Activated naive CD8-positive, alpha-beta T cell treated with anti-CD3 and anti-CD28 coated beads, Interleukin-2, amount 50 U/mL, for 24 hours (primary cell): ENCODE measurements at places on chromosomes 3 and 15.

- H3K36me3 ChIP-seq: peaks cover 2% of the 10 kb centered on the region
- H3K27me3 ChIP-seq: no peaks in the 10 kb centered on the region
- peak overlapping the region; percentile 19 for H3K27ac ChIP-seq
- peaks cover 29% of the 10 kb centered on the region for H3K4me1 ChIP-seq
- no peak for DNase-seq
These were observed 42.6 kb downstream of the MGLL start for GRCh38 chr3:127779747-127780146.

DNA sequence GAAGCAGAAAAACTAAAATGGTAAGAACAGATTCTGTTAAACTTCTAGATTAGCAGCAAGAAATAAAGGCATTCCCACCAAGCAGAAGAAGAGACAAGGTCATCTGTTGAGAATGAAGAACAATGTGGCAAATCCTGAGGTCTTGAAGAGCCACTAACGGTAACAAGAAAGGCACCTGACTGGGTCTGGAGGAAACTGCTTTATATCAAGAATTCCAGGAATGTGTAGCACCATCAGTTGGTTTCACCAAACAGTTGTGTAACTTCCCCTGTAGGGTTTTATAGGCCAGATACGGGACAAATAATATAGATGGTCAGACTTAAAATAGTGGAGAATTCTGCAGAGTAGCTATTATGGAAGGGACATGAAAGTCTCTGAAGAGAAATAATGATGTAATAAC lies 57.3 kb downstream of the ACAP2 start:
- peaks cover 11% of the 10 kb centered on the region for H3K36me3 ChIP-seq
- no peaks in the 10 kb centered on the region for H3K27me3 ChIP-seq
- DNase-seq: no peak
- H3K4me3 ChIP-seq: no peak overlapping the region
- peaks cover 20% of the 10 kb centered on the region for H3K4me1 ChIP-seq

DNA sequence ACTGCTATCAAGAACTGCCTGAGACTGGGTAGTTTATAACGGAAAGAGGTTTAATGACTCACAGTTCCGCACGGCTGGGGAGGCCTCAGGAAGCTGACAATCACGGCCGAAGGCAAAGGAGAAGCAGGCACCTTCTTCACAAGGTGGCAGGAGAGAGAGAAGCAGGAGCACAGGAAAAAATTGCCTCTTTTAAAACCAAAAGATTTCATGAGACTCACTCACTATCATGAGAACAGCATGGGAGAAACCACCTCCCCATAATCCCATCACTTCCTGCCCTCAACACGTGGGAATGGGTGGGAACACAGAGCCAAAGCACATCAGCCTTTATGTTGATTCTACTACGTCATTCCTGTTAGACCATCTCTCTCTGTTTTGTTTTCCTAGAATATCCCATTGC lies 650.9 kb upstream of the SEMA6D start:
- H3K27ac ChIP-seq: no peak overlapping the region
- H3K4me3 ChIP-seq: no peak overlapping the region
- H3K4me1 ChIP-seq: no peaks in the 10 kb centered on the region
- H3K36me3 ChIP-seq: no peaks in the 10 kb centered on the region
- DNase-seq: no peak

GRCh38 chr15:80958818-80959495 lies 30.7 kb downstream of the MESD start:
- no peaks in the 10 kb centered on the region for H3K27me3 ChIP-seq
- no peak for DNase-seq
- peaks cover 44% of the 10 kb centered on the region for H3K4me1 ChIP-seq
- peaks cover 49% of the 10 kb centered on the region for H3K36me3 ChIP-seq

DNA sequence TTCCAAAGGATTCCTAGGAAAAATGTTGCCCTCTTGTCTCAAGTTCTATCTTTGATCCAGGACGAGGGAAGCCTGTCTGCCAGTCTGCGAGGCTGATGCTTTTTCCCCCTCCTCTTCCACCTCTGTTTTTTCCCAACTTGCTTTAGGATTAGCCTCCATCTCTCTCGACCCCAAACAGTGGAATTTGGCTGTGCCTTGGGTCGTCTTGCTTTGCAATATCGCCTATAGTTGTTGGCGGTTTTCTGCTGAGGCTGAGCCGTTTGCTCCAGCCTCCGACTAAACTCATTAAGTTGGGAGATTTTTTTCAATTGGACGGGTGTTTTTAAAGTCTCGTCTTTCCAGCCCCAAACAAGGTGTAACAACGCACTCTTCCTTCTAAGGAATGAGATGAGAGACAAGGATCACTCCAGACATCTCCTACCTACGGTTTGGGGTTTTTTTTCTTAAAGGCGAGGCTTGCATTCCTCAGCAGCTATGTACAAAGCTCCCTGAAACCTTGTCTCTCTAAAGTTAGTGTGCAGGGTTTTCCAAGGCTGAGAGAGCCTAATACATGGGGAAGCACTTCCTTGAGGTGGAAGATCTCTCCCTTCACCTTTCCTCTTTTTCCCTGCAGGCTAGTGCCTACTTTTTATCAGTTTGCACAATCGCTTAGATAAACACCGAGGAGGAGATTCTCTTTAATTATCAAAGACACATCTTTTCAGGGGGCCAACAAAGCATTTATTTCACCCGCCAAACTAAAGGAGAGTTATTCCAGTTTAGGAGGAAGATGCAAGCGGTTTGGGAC lies 4.8 kb upstream of the NR2F2 start:
- no peak for DNase-seq
- peaks cover 11% of the 10 kb centered on the region for H3K4me1 ChIP-seq
- H3K27ac ChIP-seq: no peak overlapping the region
- peaks cover 86% of the 10 kb centered on the region for H3K27me3 ChIP-seq
- H3K36me3 ChIP-seq: peaks cover 2% of the 10 kb centered on the region

DNA sequence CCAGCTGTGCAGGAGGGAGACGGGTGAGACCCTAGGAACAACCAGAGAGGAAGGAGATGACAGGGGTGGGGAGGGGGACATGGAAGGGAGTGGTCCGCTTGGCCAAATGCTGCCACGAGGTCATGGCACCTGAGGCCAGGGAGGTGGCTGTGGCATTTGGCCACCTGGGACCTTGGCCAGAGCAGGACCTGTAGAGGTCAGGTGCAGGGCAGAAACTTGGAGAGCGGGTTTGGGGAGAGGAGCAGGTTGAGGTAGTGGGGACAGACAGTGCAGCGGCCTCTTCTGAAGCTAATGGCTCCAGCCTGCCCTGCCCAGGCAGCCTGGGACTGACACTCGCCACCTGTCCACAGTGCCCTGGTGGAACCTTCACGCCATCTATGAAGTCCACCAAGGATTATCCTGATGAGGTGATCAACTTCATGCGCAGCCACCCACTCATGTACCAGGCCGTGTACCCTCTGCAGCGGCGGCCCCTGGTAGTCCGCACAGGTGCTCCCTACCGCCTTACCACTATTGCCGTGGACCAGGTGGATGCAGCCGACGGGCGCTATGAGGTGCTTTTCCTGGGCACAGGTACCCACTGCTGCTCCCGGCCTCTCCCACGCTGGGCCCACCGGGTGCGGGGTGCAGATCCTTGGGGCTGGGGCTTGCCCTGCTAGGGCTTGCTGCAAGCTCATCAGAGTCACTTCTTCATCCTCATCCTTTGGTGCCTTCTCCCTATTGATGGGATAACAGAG lies 7.0 kb upstream of the GNAT1 start:
- H3K27ac ChIP-seq: no peak overlapping the region
- H3K36me3 ChIP-seq: no peaks in the 10 kb centered on the region
- H3K27me3 ChIP-seq: no peaks in the 10 kb centered on the region
- no peaks in the 10 kb centered on the region for H3K4me1 ChIP-seq
- H3K4me3 ChIP-seq: no peak overlapping the region

GRCh38 chr3:57158813-57159738 lies 6.1 kb downstream of the IL17RD start:
- no peaks in the 10 kb centered on the region for H3K36me3 ChIP-seq
- H3K27ac ChIP-seq: no peak overlapping the region
- no peak overlapping the region for H3K4me3 ChIP-seq
- H3K27me3 ChIP-seq: peaks cover 48% of the 10 kb centered on the region
- peaks cover 8% of the 10 kb centered on the region for H3K4me1 ChIP-seq

GRCh38 chr3:58371754-58372153 lies 39.1 kb downstream of the PXK start:
- H3K27ac ChIP-seq: no peak overlapping the region
- no peak overlapping the region for H3K4me3 ChIP-seq
- H3K36me3 ChIP-seq: peaks cover 13% of the 10 kb centered on the region
- H3K4me1 ChIP-seq: peaks cover 7% of the 10 kb centered on the region
- H3K27me3 ChIP-seq: no peaks in the 10 kb centered on the region

- no peak overlapping the region for H3K4me3 ChIP-seq
- H3K27ac ChIP-seq: no peak overlapping the region
- H3K4me1 ChIP-seq: no peaks in the 10 kb centered on the region
- no peak for DNase-seq
- H3K27me3 ChIP-seq: peaks cover 12% of the 10 kb centered on the region
- peaks cover 6% of the 10 kb centered on the region for H3K36me3 ChIP-seq
These were observed 12.0 kb upstream of the NRG4 start for GRCh38 chr15:76024021-76024768.

DNA sequence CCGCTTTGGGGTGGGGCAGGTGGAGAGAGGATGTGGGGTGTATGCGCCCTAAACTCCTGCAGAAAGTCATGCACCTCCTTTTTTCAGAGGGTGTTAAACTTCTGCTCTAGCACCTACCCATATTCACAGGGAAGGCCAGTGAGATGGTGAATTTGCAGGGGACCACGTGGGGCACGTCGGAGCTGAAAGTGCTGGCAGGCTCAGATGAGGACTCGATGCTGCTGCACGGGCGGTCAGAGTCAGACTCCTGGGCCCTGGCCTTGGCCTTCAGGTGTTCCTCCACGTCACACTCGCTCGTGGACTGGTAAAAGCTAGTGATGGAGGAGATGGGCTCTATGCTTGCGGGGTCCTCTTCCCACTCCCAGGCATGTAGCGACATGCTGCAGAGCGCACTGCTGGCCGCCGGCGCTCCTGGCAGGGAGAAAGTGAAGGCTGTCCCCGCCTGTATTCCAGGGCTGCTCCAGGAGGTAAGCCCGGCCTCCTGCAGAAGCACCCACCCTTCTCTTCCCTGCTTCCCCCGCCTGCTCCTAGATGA lies 883 bp downstream of the CFAP92 start:
- H3K4me3 ChIP-seq: no peak overlapping the region
- H3K27ac ChIP-seq: no peak overlapping the region
- no peak for DNase-seq
- H3K36me3 ChIP-seq: no peaks in the 10 kb centered on the region
- H3K27me3 ChIP-seq: no peaks in the 10 kb centered on the region

- no peaks in the 10 kb centered on the region for H3K27me3 ChIP-seq
- H3K4me1 ChIP-seq: no peaks in the 10 kb centered on the region
- H3K27ac ChIP-seq: no peak overlapping the region
- no peak for DNase-seq
These were observed 223.0 kb downstream of the PDZRN3 start for GRCh38 chr3:73401616-73402279.

DNA sequence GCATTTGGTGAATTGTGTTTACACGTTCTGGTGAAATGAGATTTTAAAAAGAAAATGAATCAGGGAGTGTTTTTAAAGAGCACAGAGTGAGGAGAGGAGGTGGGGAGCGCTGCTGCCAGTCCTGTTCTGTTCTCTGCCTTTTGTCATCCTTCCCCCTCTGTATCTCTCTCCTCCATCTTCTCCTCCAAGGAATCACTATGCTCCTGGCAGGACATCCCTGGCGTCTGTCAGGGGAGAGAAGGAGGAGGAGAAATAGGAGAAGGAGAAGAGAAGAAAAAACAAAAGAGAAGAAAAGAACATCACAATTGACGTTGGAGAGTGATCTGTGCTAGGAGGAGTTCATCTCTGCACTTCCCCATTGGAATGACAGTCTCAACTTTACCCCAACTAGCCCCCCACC lies 627.6 kb upstream of the TBL1XR1 start:
- H3K36me3 ChIP-seq: no peaks in the 10 kb centered on the region
- H3K4me3 ChIP-seq: no peak overlapping the region
- H3K27ac ChIP-seq: no peak overlapping the region
- no peak for DNase-seq

- no peaks in the 10 kb centered on the region for H3K36me3 ChIP-seq
- H3K27ac ChIP-seq: no peak overlapping the region
- peaks cover 2% of the 10 kb centered on the region for H3K27me3 ChIP-seq
- H3K4me3 ChIP-seq: peak overlapping the region; percentile 7
- DNase-seq: no peak
- H3K4me1 ChIP-seq: peaks cover 17% of the 10 kb centered on the region
These were observed 225.2 kb upstream of the ICE2 start for GRCh38 chr15:60704129-60704528.

GRCh38 chr3:130916507-130917167 lies 22.8 kb downstream of the ATP2C1 start:
- peaks cover 14% of the 10 kb centered on the region for H3K4me1 ChIP-seq
- H3K4me3 ChIP-seq: no peak overlapping the region
- no peak for DNase-seq
- no peaks in the 10 kb centered on the region for H3K27me3 ChIP-seq
- peaks cover 20% of the 10 kb centered on the region for H3K36me3 ChIP-seq

- H3K27me3 ChIP-seq: peaks cover 2% of the 10 kb centered on the region
- H3K4me1 ChIP-seq: peaks cover 77% of the 10 kb centered on the region
- peaks cover 1% of the 10 kb centered on the region for H3K36me3 ChIP-seq
- peak overlapping the region; percentile 75 for H3K4me3 ChIP-seq
These were observed 160.2 kb upstream of the TBL1XR1 start for GRCh38 chr3:177357352-177358090.

GRCh38 chr3:64561325-64561843 lies 126.4 kb downstream of the ADAMTS9 start:
- no peak overlapping the region for H3K27ac ChIP-seq
- no peaks in the 10 kb centered on the region for H3K4me1 ChIP-seq
- peaks cover 5% of the 10 kb centered on the region for H3K27me3 ChIP-seq
- no peaks in the 10 kb centered on the region for H3K36me3 ChIP-seq
- no peak for DNase-seq

- no peak overlapping the region for H3K27ac ChIP-seq
- no peaks in the 10 kb centered on the region for H3K36me3 ChIP-seq
- H3K4me1 ChIP-seq: peaks cover 10% of the 10 kb centered on the region
- H3K27me3 ChIP-seq: peaks cover 6% of the 10 kb centered on the region
- no peak overlapping the region for H3K4me3 ChIP-seq
- DNase-seq: no peak
These were observed 67.2 kb downstream of the BOC start for GRCh38 chr3:113278599-113278955.

DNA sequence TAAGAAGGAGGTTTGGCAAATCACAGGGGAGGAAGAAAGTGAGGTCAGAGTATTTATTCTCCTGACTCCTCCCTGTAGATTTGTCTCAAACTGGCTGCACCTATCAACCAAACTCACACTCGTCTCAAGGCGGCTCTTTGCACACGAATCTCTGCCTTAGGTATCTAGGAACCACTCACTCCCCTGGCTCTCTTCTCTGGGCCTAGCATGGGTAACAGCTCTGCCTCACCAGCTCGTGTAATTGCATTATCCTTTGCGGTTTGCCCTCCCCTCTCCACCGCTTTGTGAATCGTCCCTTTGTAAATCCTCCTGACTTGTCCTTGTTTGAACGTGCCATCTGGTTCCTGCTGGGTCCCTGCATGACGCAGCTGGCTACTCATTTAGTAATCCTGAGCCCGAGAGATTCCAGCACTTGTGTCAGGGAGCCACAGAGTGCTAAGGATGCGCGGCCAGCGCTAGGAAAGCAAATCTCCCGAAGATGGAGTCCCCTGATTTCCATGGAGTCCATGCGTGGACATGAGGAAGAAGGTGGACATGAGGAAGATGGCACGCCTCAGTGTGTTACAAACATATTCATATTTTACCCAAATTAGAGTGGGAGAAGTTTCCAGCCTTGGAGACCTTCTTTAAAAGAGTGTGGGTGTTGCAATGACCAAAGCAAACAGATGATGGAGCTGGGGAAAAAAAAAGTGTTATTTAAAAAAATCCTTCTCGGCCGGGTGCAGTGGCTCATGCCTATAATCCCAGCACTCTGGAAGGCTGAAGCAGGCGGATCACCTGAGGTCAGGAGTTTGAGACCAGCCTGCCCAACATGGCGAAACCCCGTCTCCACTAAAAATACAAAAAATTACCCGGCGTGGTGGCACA lies 26.7 kb downstream of the NRROS start:
- no peaks in the 10 kb centered on the region for H3K36me3 ChIP-seq
- no peak overlapping the region for H3K4me3 ChIP-seq
- H3K27ac ChIP-seq: no peak overlapping the region
- H3K4me1 ChIP-seq: peaks cover 7% of the 10 kb centered on the region
